SJSA1 (cell line): ENCODE measurements at places on chromosomes 2 and 18.

DNA sequence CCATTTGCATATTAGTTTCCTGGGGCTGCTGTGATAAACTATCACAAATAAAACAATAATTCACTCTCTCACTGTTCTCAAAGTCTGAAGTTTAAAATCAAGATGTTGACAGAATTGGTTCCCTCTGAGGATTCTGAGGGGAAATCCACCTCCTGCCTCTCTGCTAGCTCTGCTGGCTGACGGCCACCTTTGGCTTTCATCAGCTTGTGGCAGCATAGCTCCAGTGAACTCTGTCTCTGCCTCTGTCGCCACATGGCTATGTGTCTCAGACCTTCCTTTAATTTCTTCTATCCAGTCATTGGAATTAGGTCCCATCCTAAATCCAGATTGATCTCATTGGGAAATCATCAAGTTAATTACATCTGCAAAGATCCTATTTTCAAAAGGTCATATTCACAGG, 38.9 kb upstream of the TRIM43 start:
- DNase-seq = no peak

DNA sequence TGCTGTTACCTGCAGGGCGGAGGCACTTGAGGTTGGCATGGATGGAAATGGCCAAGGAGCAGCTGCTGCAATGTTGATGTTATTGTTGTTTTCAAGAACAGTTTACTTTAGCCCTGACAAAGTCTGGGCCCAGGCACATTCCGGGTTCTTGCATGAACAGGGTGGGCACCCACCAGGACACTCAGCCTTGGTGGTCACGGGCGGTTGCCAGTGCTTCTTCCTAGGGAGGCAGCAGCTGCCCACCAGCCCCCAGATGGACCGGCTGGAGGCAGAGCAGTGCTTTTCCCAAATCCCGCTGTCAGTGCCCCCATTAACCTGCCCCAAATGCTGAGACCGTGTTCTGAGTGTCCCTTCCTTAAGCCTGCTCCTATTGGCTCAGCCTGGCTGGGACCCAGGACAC, 38.5 kb upstream of the B3GNT7 start:
- no peak for DNase-seq

DNA sequence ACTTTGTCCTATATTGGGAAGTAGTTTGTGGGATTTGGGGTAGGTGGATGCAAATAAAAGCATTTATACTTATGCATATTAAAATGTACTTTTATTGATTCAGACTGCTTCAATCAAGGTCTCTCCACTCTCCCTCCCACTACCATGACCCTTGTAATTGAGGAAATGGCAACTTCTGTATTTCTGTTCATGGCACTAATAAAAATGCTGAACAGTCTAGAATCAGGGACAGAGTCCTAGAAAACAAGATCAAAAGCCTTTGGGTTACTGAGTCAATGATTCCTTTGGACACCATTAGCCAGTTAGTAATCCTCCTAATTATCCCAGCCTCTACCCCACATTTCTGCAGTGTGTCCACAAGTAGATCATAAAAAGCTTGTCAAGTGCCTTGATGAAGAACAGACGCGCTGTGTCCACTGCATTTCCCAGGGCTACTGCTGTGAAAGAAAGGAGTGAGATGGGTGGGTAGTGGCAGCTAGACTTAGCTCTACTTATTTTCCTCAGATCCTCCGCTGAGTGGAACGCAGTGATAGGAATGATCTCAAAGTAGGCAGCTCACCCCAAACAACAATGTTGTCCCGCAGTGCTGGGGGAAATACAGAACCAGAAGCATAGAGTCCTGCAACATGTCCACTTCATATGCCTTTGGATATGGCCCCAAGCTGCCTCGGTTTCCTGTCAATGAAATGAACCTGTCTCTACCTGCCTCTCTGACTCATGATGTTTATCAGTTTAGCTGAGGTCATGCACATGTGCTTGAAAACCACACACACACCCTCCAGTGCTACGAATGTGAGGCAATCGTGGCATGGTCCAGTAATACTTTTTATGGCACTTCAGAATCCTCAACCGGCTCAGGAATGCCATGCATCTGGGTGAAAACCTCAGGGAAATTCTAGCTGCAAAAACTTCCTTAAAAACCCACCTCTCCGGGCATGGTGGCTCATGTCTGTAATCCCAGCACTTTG, 115.5 kb downstream of the COL6A3 start:
- peak; percentile 52 for DNase-seq

GRCh38 chr2:173395567-173396351, 41.1 kb downstream of the CDCA7 start:
- DNase-seq = no peak

- no peak for DNase-seq
These were observed 165.2 kb upstream of the ALKAL2 start for GRCh38 chr2:453132-453531.

GRCh38 chr2:113080134-113080533, 12.4 kb downstream of the IL1F10 start:
- no peak for DNase-seq

GRCh38 chr2:205474741-205475415, 207.4 kb upstream of the NRP2 start:
- DNase-seq = no peak

GRCh38 chr2:40230186-40230585, 221.7 kb downstream of the SLC8A1 start:
- no peak for DNase-seq

DNA sequence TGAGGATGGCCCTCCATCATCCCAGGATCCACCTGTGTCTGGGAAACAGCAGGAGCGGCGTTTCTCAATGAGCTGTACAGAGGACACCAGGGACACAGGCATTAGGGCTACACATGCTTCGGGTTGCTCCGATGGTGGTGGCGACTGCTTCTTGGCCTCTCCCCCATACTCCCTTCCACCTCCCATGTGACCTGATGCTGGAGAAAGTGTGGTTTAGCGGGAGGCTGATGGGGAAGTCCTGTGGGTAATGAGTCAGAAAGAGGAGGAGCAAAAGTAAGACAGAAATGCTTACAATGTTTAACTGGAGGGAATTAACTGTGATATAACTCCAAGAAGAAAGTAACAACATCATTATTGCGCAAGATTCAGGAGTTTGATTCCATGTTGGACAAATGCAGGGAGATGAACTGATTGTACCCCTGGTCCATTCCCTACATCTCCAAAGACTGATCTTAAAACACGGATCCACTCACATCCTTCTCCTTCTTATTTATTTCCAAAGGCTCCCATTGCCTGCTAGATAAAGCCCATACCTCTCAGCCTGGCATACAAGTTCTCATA, 186.6 kb downstream of the NRP2 start:
- peak; percentile 21 for DNase-seq

DNA sequence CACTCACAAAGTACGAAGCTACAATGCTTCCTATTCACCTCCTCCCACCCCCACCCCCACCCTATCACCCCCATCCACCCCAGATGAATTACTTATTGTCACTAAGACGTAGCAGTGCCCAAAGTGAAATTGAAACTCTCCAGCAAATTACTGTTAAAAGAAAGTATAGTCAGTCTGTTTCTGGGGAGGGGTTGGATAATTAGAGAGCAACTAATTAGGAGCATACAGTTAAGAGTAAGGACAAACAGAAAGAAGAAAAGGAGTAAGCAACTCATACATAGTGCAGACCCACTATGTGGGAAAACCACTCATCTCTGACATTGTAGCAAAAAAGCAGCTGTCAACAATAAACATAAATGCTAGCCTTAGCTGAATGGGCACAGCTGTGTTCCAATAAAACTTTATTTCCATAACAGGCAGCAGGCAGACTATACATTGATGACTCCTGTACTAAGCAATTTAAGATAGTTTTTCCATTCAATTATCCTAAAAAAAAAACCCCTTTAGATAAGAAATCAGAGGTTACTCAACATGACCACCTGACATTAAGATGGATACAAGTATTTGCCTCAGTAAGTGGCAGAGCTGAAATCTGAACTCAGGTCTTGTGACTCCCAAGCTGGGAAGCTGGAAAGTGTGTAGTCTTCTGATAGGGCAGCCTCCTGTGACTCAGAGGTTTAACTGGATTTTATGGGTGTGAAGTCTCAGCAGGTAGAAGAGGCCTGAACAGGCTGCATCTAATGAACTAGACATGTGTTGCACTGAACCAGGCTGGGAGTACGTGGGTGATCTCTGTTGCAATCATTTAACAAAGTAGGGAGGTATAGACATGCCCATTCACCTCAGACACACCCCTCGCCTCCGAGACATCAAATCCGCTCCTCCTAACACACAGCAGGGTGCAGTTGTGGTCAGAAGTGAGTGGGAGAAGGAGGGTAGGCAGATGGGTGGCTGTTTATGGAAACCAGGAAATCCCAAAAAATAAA, 171.8 kb upstream of the KLF7 start:
- peak; percentile 31 for DNase-seq

DNA sequence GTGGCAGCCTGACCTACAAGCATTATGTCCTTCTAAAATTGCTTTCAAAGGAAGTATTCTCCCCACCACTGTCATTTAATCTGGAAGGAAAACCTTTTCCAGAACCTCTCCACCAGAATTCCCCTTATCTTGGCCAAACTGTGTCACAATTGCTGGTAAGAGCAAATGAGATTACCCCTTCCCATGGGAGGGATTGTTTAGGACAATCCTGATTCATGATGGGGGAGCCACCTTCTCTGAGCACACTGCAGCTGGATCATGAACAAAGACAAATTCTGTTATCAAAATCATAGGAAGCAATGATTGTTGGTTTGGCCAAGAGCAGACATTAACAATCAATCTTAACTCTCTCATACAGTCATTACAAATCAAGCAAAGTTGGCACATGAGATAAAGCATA, 18.1 kb upstream of the ATOH8 start:
- DNase-seq = no peak

DNA sequence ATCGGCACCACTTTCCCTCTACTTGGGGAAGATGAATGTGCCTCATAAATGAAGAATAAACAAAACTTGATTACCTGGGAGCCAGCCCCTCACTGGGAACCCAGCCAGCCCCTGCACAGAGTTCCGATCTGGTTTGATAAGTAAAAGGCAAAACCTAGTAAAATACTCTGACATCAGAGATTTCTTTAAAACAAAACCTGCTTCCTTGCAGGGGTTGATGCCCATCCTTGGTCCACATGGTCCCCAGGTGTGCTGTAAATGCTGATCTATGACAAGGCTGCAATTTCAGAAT, 218.8 kb upstream of the APCDD1 start:
- DNase-seq = no peak

- DNase-seq = peak; percentile 52
These were observed 398.8 kb upstream of the TRIB2 start for GRCh38 chr2:12317814-12318426.

DNA sequence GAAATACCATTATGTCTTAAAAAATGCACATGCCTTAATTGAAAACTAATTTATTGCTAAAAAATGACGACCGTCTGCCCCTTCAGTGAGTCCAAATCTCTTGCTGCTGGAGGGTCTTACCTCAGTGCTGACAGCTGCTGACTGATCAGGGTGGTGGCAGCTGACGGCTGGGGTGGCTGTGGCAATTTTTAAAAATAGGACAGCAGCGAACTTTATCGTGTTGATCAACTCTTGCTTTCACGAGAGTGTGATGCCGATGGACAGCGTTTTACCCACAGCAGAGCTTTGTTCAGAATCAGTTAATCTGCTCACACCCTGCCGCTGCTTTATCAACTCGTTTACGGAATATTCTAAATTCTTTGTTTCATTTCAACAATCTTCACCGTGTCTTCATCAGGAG, 21.2 kb upstream of the CTDP1 start:
- DNase-seq = no peak

DNA sequence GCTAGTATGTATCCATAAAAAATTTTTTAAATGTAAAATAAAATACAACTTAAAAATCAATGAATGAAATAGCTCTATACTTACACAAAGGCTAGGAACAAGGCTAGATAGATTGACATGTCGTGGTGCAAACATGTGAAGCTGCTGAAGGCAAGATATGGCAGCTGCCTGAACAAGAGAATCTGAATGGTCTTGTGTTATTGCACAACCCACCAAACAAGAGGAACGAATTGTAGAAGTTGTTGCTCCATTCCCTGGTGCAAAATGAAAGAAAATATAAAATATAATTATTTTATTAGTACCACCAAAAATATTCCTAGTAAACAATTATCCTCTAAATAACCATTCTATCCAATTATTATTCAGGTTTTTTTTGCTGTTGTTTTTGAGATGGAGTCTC, 46.4 kb downstream of the HEATR5B start:
- no peak for DNase-seq

DNA sequence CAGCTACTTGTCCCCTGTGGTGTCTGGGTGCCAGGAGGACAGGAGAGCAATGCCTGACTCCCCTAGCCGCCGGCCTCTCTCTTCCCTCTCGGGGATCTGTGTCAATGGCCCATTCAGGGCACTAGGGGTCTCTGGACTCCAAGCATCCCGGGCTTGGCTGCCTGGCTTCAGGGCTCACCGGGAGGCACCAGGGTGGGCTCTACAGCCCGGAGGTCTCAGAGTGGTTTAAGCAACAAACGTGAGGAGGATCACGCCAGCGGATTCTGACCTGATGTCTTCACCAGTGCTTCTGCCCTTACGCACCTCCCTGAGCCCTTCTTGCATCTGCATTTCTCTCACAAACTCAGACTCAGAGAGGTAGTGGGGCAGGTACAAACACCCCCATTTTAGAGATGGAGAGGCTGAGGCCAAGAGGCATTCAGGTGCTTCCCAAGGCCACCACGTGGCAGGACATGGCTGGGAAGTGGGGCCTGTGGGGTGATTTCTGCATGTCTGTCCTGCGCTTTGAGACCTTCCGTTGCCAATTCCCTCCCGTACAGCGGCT, 243.0 kb downstream of the CELF4 start:
- no peak for DNase-seq

- no peak for DNase-seq
These were observed 34.2 kb upstream of the TTR start for GRCh38 chr18:31557446-31557845.

GRCh38 chr2:134365356-134365755, 111.5 kb downstream of the MGAT5 start:
- no peak for DNase-seq

DNA sequence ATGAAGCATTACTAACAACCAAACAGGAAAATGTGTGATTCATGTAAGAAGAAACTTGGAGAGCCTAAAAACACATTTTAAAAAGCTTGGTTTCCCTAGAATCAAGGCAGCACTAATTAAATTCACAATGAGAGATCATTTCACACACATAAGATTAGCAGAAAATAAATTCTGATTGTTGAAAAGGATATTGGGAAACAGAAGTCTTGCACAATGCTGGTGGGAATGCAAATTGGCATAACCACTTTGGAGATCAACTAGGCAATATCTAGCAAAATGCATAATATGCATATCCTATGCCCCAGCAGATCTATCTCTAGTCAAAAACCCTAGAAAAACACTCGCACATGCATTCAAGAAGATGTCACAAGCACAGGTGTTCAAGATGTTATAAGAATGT, 75.3 kb upstream of the SIX3 start:
- no peak for DNase-seq
